Activated CD8-positive, alpha-beta memory T cell treated with anti-CD3 and anti-CD28 coated beads for 4 hours (primary cell): ENCODE measurements at places on chromosomes 2 and 18.

GRCh38 chr2:239162976-239163687, 237.7 kb downstream of the HDAC4 start:
- no peak for DNase-seq

DNA sequence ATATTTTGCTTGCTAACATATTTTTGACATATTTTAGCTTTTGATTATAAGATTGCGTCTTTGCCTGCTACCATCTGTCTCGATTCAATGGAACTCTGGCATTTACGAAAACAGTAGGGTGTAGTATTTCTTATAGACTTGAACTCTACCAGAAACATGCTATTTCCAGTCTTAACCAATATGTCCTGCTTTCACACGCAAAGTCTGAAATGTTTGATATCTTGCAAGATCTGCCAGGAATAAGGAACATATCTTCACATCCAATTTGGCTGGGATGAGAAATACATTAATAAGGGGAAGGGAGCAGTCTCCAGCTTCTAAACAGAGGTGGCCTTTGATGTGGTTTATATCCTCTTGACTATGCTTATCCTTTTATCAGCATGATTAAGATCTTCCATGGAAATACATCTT, 299.4 kb downstream of the ZNF521 start:
- DNase-seq: no peak

DNA sequence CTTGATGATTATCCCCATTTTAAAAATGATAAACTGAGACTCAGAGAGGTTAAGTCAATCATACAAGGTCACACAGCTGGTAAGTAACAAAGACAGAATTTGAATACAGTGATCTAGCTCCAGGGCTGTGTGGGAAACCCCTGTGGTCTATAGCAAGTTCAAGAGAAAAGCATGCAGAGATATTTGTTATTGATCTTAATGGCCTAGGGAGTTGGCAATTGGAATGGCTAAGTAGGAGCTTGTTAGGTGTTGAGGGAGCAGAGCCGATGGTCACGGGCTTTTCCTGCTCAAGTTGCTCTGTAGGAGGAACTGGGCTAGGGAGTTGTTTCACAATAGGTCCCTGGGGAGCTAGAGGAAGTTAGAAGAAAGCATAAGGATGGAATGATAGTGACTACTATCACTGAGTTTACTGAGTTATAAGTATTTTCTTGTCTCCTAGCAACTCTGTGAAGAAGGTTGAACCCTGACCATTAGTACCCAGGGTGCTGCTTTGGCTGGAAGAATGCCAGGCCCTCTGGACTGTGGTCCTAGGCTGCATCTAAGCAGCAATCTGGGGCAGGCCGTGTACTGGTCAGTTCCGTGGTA, 30.0 kb downstream of the RNF125 start:
- DNase-seq: no peak

- DNase-seq: no peak
These were observed 102.7 kb upstream of the ARHGAP15 start for GRCh38 chr2:143026411-143027054.

- DNase-seq: no peak
These were observed 27.1 kb upstream of the TFPI start for GRCh38 chr2:187581125-187581896.
